ENCODE measurements at places on chromosomes 6 and 20.

DNA sequence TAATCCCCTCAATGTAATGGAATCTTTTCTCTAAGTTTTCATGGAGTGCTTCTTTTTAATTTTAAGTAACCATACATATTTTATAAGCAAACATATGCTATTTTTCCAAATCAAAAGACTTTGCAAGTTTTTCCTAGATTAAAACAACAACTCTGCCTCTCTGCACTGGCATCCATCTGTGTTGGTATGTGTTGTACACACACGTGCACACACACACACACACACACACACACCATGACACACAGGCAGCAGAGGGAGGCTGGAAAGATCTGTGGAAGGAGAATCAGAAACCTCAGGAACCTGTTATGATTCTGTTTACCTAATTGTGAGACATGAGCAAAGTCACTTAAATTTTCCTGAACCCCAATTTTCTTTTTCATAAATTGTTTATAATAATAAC lies 295.0 kb upstream of the PRDM1 start:
- DNase-seq, result no peak

- no peak for DNase-seq
Measured at GRCh38 chr20:2353231-2353630, 27.5 kb upstream of the TGM6 start.

- DNase-seq, result no peak
Measured at GRCh38 chr20:63553933-63554290, at the start of gene FNDC11. FNDC11 (plus strand) TSS chr20:63554159; CDS start chr20:63555664, 1,505 bp downstream.

GRCh38 chr20:60632391-60633262 lies 619.4 kb upstream of the CDH4 start:
- DNase-seq, result no peak

GRCh38 chr6:15792842-15793241 lies 130.0 kb upstream of the DTNBP1 start:
- no peak for DNase-seq

DNA sequence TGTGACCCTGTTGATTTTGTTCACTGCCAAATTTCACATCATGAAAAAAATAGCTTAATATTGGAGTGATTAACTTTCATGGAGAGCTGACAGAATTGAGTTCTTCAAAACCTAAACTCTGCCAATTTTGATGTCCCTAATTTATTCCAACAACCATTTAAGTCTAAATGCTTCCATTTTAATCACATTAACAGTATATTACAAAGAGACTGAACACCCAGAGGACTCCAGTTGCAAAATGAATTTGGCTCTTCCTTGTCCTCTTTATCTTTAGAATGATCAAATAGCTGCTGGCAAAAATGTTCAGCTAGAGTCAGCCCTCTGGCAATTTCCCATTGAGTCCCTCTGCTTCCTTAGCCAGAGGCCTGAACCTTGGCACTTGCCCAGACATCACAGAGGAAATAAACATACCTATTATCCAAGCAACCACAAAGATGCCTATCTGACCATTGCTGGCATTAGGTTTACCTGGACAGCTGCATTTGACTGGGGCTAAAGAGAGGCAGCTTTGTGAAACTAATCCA lies 299.0 kb upstream of the STXBP5 start:
- no peak for DNase-seq

DNA sequence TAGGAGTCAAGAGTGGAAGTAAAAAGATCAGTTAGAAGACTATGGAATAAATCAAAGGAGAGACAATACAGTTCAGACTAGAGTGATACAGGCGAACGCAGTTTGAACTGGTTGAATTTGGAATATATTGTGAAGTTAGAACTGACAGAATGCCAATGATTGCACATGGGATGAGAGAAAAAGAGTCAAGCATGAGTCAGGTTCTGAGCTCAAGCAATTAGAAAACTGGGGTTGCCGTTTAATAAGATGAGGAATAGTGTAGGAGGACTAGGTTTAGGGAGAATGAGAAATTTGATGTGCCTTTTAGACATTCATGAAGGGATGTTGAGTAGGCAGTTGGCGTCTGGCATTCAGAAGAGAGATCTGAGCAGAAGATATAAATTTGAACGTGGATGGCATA lies 8.0 kb downstream of the RNF217 start:
- no peak for DNase-seq

Data from stimulated activated effector memory CD8-positive, alpha-beta T cell treated with anti-CD3 and anti-CD28 coated beads, Interleukin-12 subunit alpha, Interleukin-12 subunit beta, amount 100 ng/mL, for 72 hours (primary cell).